ENCODE measurements at places on chromosomes 12 and 14.
A peak's percentile ranks its signal among the peaks of the same experiment; 100 is the strongest.

- no peak for DNase-seq
These were observed 18.6 kb downstream of the RASSF8 start for GRCh38 chr12:25977047-25977446.

- no peak for DNase-seq
These were observed 35.9 kb upstream of the FOS start for GRCh38 chr14:75242546-75243273.

- DNase-seq: no peak
These were observed 27.9 kb downstream of the KCNMB4 start for GRCh38 chr12:70393787-70394499.

- DNase-seq: no peak
These were observed 10.3 kb downstream of the DCP1B start for GRCh38 chr12:1993871-1994371.

- no peak for DNase-seq
These were observed 186.4 kb upstream of the PRMT8 start for GRCh38 chr12:3304436-3305165.

GRCh38 chr14:104187931-104188726 lies 49.7 kb downstream of the KIF26A start:
- no peak for DNase-seq

- DNase-seq: peak; percentile 4
These were observed 374.4 kb downstream of the DPF3 start for GRCh38 chr14:72519543-72519942.

GRCh38 chr14:89259951-89260609 lies 157.0 kb downstream of the FOXN3 start:
- DNase-seq: no peak

DNA sequence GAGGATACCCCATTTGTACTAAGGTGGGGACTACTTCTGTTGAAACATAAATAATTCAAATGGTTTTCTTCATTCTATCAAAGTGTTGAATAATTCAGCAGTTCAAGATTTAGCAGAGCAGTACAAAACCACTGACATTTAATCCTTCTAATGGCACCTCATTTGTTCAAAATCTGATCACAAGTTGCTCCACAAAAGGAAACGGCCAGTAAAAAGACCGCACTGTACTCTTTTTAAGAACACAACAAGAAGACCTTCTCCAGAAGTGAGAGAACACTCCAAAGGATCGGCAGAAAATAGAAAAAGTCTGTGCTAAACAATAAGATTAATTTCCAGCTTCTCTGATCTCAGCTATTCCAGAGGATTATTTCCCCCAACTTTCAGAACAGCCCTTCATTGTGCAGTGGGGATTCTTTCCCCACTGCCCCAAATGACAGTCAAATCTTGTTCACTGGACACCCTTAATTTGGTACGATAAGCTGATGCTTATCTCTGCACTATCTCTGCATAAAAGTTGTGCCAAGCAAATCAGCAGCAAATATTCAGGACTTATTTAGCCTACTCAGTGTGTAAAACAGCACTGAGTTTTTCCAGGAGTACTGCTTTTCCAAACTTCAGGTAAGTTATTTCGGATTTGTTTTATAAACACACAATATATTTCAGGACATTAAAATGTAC lies 5.2 kb downstream of the MPHOSPH9 start:
- no peak for DNase-seq

GRCh38 chr12:632102-632696 lies 31.0 kb downstream of the NINJ2 start:
- DNase-seq: no peak

- no peak for DNase-seq
These were observed 1.6 kb downstream of the LTB4R start for GRCh38 chr14:24312736-24313507.

- no peak for DNase-seq
These were observed 762.9 kb downstream of the C12orf50 start for GRCh38 chr12:87266305-87266704.

DNA sequence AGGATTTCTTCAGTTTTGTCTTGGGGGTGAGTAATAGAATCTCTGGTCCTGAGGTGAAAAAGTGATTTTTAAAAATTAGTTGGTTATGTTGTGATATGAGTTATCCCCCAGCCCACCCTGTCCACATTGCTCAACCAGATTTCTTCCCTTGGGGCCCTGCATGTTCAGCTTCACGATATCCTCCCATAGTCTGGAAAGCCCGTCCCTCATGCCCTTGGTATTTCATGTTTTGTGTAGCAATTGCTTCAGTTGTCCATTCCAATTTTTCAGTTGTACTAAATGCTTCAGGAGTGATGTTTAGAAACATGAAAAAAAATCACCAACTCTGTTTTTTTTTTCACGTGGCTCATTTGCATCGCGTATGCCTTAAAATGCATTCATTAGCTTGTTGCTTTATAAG lies 17.5 kb upstream of the BICD1 start:
- no peak for DNase-seq

DNA sequence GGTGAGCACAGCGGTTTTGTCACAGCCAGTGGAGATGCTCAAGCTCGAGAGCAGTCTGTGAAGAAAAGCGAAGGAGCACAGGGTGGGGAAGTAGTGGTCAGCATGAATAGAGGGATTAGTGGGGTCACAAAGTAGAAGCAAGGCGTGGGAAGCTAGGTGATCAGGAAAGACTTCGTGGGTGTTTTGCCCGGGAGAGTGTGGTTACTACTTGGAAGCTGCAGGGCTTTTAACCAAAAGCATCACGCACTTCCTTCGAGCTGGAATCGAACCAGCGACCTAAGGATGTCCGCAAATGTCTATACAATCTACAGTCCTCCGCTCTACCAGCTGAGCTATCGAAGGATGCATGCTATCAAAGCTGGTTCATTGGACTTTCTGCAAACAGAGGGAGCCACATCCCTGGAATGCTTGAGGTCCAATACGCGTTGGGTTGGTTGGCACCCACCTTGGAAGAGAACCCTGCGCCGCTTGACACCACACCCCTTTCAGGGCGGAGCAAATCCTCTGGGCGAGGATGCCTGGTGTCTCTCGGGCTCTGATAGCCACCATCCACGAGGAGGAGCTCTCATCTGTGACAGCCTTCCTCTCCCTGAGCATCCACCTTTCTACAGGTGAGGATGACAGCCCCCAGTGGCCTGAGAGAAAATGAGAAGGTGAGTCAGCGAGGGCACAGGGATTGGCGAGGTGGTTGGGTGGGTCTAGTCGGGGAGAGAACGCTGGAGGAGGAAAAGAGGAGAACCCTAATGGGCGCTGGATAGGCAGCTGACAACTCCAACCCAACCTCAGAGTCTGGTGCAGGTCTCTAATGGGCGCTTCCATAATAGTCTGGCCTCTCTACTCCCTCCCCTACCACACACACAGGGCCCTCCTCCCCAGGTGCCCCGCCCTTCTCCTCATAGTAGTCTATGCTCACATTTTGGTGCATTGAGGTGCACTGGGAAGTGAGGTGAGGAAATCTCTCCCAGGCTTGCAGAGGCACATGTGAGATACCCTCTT lies 16.0 kb upstream of the OR6S1 start:
- DNase-seq: no peak

GRCh38 chr12:106081606-106082005 lies 57.1 kb downstream of the NUAK1 start:
- no peak for DNase-seq

DNA sequence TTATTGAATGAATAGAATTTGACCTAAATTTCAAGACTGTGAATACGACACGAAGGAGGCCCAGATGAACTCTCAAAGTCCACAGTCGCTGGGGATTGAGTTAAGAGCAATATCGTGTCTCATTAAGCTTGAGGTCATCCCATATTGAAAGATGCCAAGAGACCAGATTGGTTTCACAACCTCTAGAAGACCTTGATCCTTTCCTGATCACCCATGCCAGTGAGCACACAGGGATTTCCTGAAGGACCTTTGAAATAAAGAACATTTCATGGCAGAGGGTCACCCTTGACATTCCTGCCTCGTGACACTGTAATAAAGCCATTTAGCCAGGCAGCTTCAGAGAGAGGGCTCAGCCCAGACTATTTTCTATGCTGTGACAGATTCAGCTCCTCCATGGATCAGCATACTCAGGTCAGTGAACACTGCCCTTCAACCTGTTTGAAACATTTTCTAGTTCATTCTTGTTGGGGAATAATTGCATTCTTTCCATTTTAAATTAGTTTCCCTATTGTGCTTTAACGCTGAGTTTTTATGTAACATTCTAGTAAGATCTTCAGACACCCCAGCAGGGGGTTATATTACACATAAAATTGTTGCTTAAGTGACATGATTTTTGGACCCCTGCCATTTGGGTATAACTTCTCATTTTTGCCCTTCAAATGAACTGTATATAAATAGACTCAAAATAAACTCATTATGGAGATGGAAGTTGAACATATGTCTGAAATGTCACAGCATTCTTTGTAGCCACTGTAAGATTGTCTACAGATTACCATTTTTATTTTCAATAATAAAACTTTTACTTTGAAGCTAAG lies 213.2 kb downstream of the C12orf50 start:
- no peak for DNase-seq

DNA sequence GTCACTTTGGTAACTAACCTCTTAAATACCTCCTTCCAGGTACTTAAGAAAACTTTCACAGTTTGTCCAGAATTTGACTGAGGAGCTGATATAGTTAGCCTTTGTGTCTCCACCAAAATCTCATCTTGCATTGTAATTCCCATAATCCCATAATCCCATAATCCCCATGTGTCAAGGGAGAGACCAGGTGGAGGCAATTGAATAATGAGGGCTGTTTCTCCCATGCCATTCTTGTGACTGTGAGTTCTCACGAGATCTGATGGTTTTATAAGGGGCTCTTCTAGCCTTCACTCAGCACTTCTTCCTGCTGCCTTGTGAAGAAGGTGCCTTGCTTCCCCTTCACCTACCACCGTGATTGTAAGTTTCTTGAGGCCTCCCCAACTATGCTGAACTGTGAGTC lies 7.8 kb upstream of the NOVA1 start:
- DNase-seq: no peak

DNA sequence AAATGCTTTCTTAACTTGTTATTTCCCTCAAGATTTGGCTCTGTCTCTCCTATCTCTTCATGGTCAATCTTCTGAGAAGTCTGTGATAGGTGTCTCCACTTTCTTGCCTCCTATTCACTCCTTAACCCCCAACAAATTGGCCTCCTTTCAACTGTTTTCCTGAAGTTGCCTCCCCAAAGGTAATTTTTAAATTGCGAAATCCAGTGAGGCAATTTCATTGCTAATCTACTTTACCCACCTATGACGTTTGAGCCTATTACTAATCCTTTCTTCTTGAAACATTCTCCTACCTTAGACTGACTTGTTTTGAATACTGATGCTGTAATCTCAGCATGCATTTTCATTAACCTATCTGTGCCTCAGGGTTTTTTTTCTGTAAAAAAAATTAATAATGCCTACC lies 6.0 kb upstream of the KCNH5 start:
- DNase-seq: no peak

GRCh38 chr12:49503674-49504180 lies 35.1 kb upstream of the KCNH3 start:
- no peak for DNase-seq

GRCh38 chr12:105998561-105998960 lies 140.2 kb downstream of the NUAK1 start:
- DNase-seq: no peak

DNA sequence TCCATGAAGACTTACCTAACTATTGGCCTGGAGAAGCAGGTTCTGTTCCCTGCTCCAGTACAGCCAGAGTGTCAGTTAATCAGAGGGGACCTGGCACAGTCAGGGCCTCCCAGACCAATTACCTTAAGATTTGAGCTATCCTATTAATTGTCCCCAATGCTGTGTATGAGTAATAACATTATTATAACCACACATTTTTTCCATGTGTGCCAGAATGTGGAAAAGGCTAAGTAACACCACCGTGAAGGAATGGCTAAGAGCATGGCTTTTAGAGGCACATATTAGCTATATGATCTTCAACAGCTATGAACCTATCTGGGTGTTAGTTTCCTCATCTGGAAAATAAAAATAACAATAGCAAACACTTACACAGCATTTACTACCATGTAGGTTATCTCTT lies 111.1 kb upstream of the RAP1B start:
- no peak for DNase-seq

DNA sequence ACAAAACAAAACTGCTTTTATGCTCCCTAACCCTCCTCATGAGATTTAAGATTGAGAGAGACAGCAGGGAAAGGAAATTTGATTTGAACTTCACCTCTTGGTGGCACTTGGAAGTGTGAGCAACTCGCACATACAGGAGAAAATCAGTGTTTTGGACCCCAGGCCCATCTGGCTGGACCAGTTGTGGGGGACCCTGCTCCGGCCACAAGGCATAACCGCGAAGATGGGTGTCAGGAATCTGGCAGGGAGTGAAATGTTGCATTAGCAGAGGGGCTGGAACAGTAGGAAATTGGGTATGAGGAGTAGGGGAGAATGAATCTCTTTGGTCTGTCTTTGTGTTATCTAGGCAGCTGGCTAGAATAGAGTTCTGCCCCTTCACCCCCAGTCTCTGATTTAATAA lies 1.2 kb downstream of the CIROP start:
- no peak for DNase-seq

DNA sequence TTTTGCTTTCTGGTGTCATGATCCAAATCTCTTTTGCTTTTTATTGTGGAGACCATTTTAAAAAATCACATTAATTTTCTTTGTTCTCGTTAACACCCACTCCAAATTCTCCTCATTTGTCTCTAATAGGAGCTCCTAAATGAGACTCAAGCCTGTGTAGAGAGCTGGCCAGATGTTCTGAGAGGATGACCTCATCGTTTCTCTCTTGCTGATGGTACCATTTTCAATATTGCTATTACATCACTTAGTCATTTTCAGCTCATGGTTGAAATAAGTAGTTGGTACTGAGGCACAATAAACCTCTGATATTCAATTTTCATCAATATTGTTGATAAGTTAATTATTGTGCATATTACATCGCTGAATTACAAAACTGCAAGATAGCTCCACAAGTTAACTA lies 31.5 kb downstream of the SPTB start:
- no peak for DNase-seq

All from stimulated activated CD8-positive, alpha-beta memory T cell treated with anti-CD3 and anti-CD28 coated beads, Interleukin-15, amount 100 ng/mL, for 48 hours (primary cell).